Gastrocnemius medialis (tissue), 4 donors: ENCODE measurements at places on chromosomes 1 and 21. TPM values are rescaled to one million over a fixed set of nuclear protein-coding genes. Genes with fewer than 3 reads are reported as not detected.

Gene KCNJ15
- total RNA-seq = 1.5 TPM

Gene MROH9
- not detected for total RNA-seq

Gene RGS13
- total RNA-seq = not detected

Gene TCHH
- total RNA-seq = not detected

Gene RXRG
- total RNA-seq = 4.2 TPM

Gene CFHR1
- total RNA-seq = not detected

Gene CELA3B
- not detected for total RNA-seq

Gene OR10J1
- not detected for total RNA-seq

Gene A3GALT2
- total RNA-seq = not detected

Gene FAM229A
- total RNA-seq = 0.81 TPM

DNA sequence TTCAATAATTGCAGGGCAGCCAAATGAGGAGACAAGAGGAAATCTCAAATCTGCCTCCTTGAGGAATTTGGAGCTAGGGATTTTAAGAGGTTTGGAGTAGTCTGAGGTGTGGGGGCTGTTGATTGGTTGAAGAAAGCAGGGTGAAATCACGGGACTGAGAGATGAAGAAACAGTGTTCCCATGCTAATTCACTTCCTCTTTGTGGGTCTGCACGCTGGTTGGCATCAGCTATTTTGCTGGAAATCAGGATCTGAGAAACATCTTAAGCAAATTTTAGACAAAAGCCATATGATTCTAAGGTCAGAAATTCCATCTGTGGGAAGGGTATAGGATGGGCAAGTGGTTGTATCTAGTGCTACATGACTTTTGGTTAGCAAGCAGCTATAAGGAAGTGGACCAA lies 107.1 kb upstream of the PAXBP1 start:
- peak; percentile 7 for DNase-seq

GRCh38 chr1:165492845-165493373 lies 48.0 kb upstream of the RXRG start:
- no peak for DNase-seq

DNA sequence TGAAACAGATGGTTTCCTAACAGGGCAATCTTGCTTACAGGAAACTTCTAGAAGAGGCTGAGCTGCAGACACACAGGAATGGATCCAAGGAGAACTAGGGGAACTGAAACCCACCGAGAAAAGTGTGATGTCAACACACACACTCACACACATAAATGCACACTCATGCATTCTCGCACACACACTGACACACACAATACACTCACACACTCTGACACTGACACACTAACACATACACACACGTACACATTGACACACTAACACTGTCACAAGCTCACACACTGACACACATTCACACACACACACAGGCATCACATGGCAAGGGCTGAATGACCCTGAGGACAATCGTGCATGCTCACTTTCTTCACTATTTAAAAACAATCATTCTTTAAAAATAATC lies 142.7 kb downstream of the NPHP4 start:
- DNase-seq = no peak

- DNase-seq = no peak
These were observed 46.5 kb downstream of the MORN1 start for GRCh38 chr1:2344744-2345296.

- DNase-seq = no peak
These were observed 14.5 kb downstream of the SAMD11 start for GRCh38 chr1:938088-938683.

DNA sequence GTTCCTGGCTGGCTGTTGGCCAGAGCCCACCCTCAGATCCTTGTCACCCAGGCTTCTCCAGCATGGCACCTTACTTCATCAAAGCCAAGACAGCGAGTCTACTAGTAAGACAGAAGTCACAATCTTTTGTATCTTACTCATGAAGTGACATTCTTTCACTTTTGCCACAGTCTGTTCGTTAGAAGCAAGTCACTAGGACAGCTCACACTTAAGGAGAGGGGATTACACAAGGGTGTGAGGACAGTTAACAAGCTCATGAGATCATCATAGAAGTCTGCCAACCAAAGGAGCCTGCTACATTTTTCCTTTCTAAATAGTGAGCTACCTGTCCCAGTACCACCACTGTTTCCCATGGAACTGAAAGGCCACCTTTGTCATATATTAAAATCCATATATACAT lies 61.5 kb downstream of the PACC1 start:
- no peak for DNase-seq

GRCh38 chr21:30072496-30072895 lies 94.1 kb downstream of the CLDN17 start:
- no peak for DNase-seq

DNA sequence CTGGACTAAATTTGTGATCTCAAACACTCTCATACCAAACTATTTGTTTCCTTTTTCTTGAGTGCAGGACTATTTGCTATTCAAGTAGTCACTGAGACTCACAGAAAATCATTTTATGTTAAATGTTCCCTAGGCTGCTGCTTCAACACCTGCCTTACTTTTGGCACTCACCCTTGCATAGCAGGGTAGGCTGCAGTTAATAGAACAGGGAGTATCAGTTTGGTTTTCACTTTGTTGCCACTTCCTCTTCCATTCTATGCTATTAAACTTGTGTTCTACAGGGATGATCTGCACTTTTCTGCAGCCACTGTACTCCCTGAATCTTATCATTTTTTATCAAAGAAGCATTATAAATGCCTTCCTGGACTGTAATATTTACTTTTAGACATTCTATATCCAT lies 148.7 kb upstream of the PRMT6 start:
- no peak for DNase-seq

DNA sequence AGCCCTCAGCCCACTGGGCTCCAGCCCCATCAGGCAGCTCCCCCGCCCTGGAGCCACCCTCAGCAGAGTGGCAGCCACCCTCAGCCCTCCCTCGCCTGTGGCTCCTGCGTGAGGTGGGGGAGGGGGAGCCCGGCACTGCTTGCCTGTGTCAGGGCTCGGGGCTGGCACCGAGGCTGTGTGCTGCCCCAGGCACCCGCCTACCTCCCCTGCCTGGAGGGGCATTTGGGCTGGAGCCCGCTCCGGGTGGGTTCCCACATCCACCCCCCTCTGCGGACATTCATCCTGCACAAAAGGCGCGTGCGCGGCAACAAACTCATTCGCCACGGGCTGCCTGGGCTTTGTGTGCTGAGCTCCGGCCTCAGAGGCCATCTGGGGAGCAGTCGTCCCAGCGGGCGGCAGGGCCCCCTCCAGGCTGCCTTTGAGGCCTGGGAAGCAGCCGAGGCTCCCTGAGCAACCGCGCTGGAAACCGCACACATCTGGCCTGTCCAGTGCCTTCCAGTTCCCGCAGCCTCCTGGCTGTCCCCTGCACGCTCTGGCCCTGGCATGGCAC lies 12.6 kb upstream of the TNFRSF14 start:
- DNase-seq = no peak

DNA sequence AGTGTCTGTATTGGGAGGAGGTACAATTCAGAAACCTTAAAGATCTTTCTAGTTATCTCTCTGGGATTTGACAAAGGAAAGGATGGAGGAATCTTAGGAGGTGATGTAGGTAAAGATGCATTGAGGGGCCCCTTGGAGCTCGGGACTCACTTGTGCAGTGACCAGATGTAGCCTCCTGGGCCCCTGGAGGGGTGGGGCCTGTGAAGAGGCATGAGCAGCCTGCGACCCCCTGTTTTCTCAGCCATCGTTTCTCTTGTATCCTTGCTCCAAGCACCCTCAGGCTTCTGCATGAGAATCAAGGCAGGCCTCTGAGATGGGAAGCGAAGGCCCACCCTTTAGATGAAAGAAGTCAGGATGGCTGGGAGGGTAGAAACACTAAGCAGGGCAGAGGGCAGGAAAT lies 39.6 kb downstream of the LGR6 start:
- no peak for DNase-seq

- no peak for DNase-seq
These were observed 153.9 kb upstream of the SPAG17 start for GRCh38 chr1:118338936-118339335.

- no peak for DNase-seq
These were observed 3.2 kb upstream of the PAQR7 start for GRCh38 chr1:25878690-25879089.

DNA sequence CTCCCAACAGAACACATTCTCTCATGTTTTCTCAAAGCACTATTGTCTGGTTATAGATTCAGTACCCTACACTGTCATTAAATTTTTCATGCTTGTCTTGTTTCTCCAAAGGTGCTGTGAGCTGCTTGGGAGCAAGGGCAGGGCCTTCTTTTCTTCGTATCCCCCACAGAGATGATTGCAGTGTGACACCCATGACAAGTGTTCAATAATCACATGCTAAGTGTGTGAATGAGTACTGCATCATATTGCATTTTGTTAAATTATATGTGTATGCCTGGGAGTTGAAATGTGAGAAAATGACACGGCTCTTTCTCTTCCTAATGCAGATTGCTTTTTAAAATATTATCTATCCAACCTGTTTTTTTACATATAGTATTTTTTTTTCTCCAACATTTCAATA lies 57.3 kb upstream of the MAGI3 start:
- no peak for DNase-seq

- no peak for DNase-seq
These were observed 70.5 kb upstream of the HSPA13 start for GRCh38 chr21:14453339-14454015.

DNA sequence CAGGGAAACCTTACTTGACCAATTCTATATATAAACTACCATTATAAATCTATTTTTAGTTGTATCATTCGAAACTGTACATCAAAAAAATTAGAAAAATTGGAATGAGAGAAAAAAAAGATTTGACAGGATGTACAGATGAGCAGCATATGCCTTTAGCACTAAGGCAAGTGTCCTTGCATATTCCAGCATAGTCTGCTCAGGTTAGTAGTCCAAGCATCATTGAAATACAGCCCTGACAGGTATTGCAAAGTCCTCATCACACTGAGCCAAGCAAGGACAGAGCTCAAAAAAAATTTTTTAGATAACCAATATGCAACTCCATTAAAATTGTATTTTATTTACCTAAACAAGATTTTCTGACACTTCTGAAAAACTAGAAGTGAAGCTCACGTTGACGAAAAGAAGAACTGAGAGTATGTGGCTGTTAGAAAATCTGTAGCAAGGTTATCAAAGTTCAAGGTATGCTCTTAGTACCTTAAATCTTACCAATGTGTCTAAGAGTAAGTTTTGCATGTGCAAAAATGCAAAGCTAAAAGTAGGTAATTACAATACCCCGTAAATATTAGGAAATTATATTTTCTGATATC lies 465.6 kb upstream of the ADGRL4 start:
- DNase-seq = no peak

- no peak for DNase-seq
These were observed 605.8 kb upstream of the ADAMTS5 start for GRCh38 chr21:27572696-27573095.

DNA sequence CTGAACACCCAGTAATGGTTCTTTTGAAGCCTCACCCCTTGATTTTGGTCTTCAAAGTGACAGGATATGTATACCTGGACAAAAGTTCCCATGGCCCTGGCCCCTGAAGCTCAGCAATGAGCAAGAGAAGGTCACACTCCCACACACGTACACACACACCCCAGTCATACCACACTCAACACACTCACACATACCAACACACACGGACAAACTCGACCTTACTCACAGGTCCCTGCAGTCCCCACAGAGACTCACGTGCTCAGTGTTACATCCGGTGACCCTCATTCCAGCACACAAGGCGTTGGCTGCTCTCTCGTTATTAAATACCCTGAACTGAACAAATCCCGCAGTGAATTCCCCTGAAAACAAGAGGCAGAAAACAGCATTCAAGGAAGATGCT lies 5.9 kb downstream of the ITLN1 start:
- no peak for DNase-seq

DNA sequence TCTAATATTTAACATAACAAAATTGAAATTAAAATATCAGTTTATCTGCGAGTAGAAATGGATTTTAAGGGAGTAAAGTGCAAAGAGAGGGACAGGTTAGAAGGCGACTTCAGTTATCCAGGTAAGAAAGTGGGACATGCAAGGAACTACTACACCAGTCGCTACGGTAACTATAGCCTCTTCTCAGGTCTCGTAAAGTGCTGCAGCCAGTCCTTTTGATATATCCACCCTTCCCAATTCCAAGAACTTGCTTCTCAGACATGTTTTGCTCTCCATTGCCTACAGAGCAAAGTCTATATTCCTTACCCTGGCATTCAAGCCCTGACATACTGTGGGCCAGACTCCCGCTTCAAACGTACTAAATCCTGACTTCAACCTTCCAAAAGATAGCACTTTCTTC lies 2.5 kb downstream of the COA7 start:
- no peak for DNase-seq

DNA sequence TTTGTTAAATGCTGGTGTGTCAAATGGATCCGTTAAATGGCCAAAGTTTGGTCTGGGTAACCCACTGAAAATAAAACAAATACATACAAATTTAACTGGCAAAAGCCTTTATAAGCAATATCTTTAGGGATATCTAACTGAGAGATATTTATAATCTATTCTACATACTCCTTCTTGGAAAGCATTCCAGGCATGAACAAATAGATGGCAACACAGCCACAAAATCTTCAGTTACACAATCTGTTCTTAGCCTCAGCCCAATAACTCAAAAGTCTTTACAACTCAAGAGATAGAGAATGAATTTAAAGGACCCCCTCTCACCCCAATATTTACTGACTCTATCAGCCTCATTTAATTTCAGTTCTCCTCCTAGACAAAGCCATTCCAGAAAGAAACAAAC lies 58.7 kb downstream of the NRDC start:
- DNase-seq = no peak

- DNase-seq = no peak
These were observed 40.4 kb upstream of the EIF4G3 start for GRCh38 chr1:21216835-21217811.

DNA sequence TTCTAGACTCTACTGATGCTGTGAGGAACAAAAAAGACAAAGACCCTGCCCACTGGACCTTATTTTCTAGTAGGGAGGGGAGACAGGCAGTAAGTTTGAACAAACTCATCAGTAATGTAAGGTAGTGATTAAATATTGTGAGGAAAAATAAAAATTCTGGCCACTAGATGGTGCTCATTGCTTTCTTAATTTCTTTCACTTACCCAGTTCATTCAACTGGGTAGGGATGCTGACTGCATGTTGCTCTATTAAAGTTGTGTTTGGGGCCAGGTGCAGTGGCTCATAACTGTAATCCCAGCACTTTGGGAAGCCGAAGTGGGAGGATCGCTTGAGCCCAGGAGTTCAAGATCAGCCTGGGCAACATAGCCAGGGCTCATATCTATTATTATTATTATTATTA lies 6.3 kb upstream of the KYAT3 start:
- DNase-seq = no peak

GRCh38 chr1:204373911-204374310 lies 14.2 kb upstream of the PLEKHA6 start:
- no peak for DNase-seq
